ENCODE measurements at places on chromosomes 12 and 14. TPM values are rescaled to one million over a fixed set of nuclear protein-coding genes. Genes with fewer than 3 reads are reported as not detected.

GRCh38 chr14:85516239-85517113 lies 13.5 kb upstream of the FLRT2 start:
- DNase-seq, result peak; percentile 90

GRCh38 chr14:67851785-67852410 lies 32.3 kb downstream of the RAD51B start:
- no peak for DNase-seq

- no peak for DNase-seq
These were observed 99.4 kb upstream of the DIO3 start for GRCh38 chr14:101461891-101462290.

DNA sequence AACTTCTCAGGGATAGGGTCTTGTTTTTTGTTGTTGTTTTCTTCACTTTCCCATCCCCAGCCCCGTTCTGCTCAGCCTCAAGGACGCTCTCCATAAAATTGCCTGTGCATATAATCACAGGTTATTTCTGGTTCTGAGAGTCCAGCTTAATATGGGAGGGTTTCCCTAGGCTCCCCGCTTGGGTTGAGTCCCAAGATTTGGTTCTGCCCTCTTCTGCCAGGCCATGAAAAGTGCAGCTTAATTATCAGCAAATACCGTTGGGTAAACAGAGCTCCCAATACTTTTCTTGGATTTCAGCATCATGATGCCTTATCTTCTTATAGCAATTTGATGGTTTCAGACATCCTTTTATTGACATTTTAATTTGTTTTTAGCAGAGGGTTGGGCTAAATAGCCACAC lies 75.6 kb downstream of the GRIN2B start:
- DNase-seq, result no peak

GRCh38 chr14:72781561-72782508 lies 112.1 kb downstream of the DPF3 start:
- peak; percentile 91 for DNase-seq

GRCh38 chr14:68394764-68395143 lies 398.1 kb downstream of the ZFP36L1 start:
- DNase-seq, result no peak

- DNase-seq, result peak; percentile 38
These were observed 61.5 kb downstream of the PDE3A start for GRCh38 chr12:20429852-20430251.

GRCh38 chr14:70904373-70904772 lies 2.9 kb upstream of the PCNX1 start:
- DNase-seq, result no peak

- DNase-seq, result no peak
These were observed 14.3 kb upstream of the FBXW8 start for GRCh38 chr12:116896411-116896924.

GRCh38 chr12:73445658-73446324 lies 1091.8 kb upstream of the ATXN7L3B start:
- no peak for DNase-seq

- DNase-seq, result no peak
These were observed 83.2 kb downstream of the ETV6 start for GRCh38 chr12:11732715-11733114.

DNA sequence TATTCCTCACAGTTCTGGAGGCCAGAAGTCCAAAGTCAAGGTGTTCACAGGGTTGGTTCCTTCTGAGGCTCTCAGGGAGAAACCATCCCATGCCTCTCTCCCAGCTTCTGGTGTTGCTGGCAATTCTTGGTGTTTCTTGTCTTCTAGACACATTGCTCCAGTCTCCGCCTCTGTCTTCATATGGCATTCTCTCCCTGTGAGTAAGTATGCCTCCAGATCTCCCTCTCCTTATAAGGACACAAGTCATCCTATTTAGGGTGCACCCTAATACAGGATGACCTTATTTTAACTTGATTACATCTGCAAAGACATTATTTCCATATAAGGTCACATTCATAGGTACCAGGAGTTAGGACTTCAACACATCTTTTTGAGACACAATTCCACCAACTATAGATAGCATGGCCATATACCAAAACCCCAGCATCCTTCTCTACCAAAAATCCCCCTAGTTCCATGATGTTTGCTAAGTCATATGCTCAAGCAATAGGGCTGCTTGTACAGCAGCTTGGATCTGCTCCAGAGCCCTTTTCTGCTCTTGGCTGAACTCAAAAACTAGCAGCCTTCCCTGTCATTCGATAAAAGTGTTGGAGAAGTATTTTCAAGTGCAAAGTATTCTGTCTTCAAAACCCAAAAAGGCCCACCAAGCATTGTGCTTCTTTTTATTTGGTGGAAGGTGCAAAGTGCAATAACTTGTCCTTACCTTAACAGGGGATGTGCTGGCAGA lies 79.2 kb upstream of the CMKLR1 start:
- no peak for DNase-seq

DNA sequence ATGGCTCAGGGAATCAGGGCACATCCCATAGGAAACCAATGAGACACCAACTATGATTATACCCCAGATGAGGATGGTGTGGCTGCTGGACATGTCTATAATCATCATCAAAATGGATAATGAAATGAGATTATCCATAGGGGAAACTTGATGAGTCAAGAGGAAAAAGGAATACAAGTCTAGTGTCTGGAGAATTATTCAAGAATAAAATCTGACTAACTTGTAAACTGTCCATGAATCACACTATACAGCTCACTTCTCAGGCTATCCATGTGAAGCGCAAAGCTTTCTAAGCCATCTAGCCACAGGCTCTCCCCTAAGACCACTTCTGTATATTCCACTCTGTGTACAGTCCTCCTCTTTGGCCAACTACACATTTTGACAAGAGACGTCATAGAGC lies 52.5 kb downstream of the DUSP16 start:
- DNase-seq, result peak; percentile 88

DNA sequence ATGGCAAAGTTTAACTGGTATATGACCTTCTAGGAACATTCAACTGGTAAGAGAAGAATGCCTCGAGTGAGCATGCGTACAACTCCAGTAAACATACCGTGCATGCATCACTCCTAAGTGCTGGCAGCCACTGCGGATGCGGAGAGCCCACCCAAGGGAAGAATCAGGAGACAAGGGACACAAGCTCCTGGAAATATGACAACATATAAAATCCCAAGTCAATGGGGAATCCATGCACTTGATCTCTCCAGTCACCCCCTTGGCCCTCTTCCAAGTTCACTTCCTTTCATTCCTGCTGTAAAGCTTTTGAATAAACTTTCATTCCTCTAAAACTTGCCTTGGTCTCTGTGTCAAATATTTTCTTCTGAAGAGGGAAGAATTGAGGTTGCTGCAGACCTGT lies 168.7 kb upstream of the TMCC3 start:
- DNase-seq, result no peak

GRCh38 chr14:23620177-23620702 lies 15.9 kb upstream of the DHRS2 start:
- DNase-seq, result no peak

GRCh38 chr14:43591776-43592175 lies 915.3 kb downstream of the FSCB start:
- no peak for DNase-seq

- no peak for DNase-seq
These were observed 52.6 kb downstream of the CATSPERB start for GRCh38 chr14:91679273-91679672.

TAS2R19 gene
- total RNA-seq, result 5.3 TPM

RBP5 gene
- total RNA-seq, result 0.26 TPM

GPR68 gene
- total RNA-seq, result 0.26 TPM

NFATC4 gene
- 59.9 TPM for total RNA-seq

ATP2A2 gene
- total RNA-seq, result 119 TPM

TAC3 gene
- total RNA-seq, result 0.17 TPM

CLEC2A gene
- not detected for total RNA-seq

TMCC3 gene
- total RNA-seq, result 0.33 TPM

TRIM9 gene
- total RNA-seq, result 0.50 TPM

RTL1 gene
- total RNA-seq, result not detected

NKX2-1 gene
- not detected for total RNA-seq

PRIMA1 gene
- not detected for total RNA-seq

SLC7A8 gene
- 5.1 TPM for total RNA-seq

CFAP54 gene
- 5.1 TPM for total RNA-seq

All from fibroblast of lung (primary cell).